ENCODE measurements at places on chromosomes 6 and 20. TPM values are rescaled to one million over a fixed set of nuclear protein-coding genes. Genes with fewer than 3 reads are reported as not detected.

METTL24 gene
- 3.6 TPM for total RNA-seq

RSPO3 gene
- total RNA-seq = 8.6 TPM

CCN5 gene
- total RNA-seq = 0.20 TPM

CD109 gene
- total RNA-seq = 55.0 TPM

COL21A1 gene
- total RNA-seq = 79.8 TPM

PLCB1 gene
- total RNA-seq = 23.8 TPM

All from skin of body (tissue), 3 donors.